ENCODE measurements at places on chromosomes 6 and 20. TPM values are rescaled to one million over a fixed set of nuclear protein-coding genes. Genes with fewer than 3 reads are reported as not detected.

- peaks cover 7% of the 10 kb centered on the region for H3K4me1 ChIP-seq
- no peak for DNase-seq
- no peaks in the 10 kb centered on the region for H3K27me3 ChIP-seq
- no peak overlapping the region for H3K4me3 ChIP-seq
- no peaks in the 10 kb centered on the region for H3K36me3 ChIP-seq
Observed at GRCh38 chr20:825710-826421, 7.6 kb upstream of the FAM110A start.

- H3K27ac ChIP-seq: no peak overlapping the region
- H3K4me1 ChIP-seq: peaks cover 12% of the 10 kb centered on the region
- no peak overlapping the region for H3K4me3 ChIP-seq
- H3K27me3 ChIP-seq: peaks cover 76% of the 10 kb centered on the region
Observed at GRCh38 chr6:13927203-13927602, 2.5 kb downstream of the RNF182 start.

- no peak overlapping the region for H3K27ac ChIP-seq
- H3K4me1 ChIP-seq: no peaks in the 10 kb centered on the region
- no peaks in the 10 kb centered on the region for H3K36me3 ChIP-seq
Observed at GRCh38 chr6:13538084-13538483, 36.3 kb upstream of the SIRT5 start.

GRCh38 chr6:109854541-109855308, 123.4 kb upstream of the GPR6 start:
- H3K27ac ChIP-seq: no peak overlapping the region
- no peaks in the 10 kb centered on the region for H3K27me3 ChIP-seq
- no peaks in the 10 kb centered on the region for H3K4me1 ChIP-seq
- no peak overlapping the region for H3K4me3 ChIP-seq

- peaks cover 29% of the 10 kb centered on the region for H3K36me3 ChIP-seq
- no peak for DNase-seq
- no peaks in the 10 kb centered on the region for H3K27me3 ChIP-seq
- no peak overlapping the region for H3K4me3 ChIP-seq
- no peak overlapping the region for H3K27ac ChIP-seq
Observed at GRCh38 chr20:513429-513828, 30.2 kb downstream of the CSNK2A1 start.

DNA sequence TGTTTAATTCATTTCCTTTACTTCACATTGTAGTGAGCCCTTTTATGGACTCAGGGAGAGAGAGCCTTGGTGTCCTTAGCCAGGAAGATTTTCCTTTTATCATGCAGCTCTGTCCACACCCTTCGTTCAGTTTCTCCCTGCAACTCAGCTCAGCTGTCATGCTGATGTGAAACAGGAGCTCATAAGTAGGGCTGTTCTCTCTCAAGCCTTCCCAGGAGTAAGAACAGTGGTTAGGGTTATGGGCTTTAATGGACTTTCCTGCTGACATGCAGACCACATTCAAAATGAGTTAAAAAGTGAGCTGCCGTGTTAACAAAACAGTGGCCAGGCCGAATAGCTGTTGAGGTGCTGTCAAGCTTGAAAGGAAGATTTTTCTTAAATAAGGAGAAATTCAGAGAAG, 104.1 kb downstream of the BCKDHB start:
- H3K4me3 ChIP-seq: no peak overlapping the region
- no peak overlapping the region for H3K27ac ChIP-seq
- no peak for DNase-seq
- peaks cover 3% of the 10 kb centered on the region for H3K4me1 ChIP-seq
- H3K36me3 ChIP-seq: no peaks in the 10 kb centered on the region
- H3K27me3 ChIP-seq: no peaks in the 10 kb centered on the region

DNA sequence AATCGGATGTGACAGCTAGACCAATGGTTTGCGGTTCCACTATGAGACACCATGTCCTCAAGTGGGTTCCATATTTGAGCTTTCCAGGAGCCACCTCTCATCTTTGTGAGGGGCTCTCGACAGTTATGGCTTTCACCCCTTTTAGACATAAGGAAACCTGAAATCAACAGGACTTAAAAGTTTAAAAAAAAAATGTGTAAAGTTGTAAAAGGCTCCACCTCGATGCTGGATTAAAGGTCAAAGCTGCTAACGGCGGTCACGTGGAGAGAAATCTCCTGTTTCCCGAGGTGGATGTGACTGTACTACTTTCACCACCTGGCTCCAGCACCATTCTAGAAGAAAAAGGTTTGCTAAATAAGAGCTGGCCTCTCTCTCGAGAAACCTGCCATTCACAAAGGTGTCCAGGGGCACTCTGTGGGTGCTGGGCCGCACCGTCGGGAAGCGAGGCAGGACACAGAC, 542 bp downstream of the ATP5F1E start:
- no peaks in the 10 kb centered on the region for H3K27me3 ChIP-seq
- H3K27ac ChIP-seq: peak overlapping the region; percentile 91
- peaks cover 71% of the 10 kb centered on the region for H3K4me1 ChIP-seq
- DNase-seq: no peak

DNA sequence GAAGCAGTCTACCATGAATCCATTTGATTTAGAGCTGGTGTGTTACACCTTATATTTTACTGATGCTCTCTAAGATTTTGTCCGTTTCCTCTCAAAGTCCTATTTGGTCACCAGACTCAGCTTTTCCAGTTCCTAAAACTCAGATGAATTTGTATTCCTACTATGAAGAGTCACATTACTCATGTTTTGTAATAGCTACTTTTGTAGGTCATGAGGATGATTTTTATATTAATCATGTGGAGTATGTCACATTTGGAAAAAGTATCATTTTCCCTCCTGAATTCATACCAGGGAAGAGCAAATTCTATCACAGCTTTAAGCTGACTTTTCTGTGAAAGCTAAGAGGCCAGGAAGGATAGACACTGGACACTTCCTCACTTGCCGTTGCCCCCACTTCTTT, 140.6 kb upstream of the SCGN start:
- H3K4me1 ChIP-seq: no peaks in the 10 kb centered on the region
- no peaks in the 10 kb centered on the region for H3K36me3 ChIP-seq
- no peak overlapping the region for H3K4me3 ChIP-seq
- no peak for DNase-seq

GRCh38 chr20:32018269-32019155, 8.3 kb downstream of the CCM2L start:
- peak; percentile 34 for DNase-seq
- H3K27me3 ChIP-seq: peaks cover 77% of the 10 kb centered on the region
- H3K4me3 ChIP-seq: peak overlapping the region; percentile 67
- peaks cover 23% of the 10 kb centered on the region for H3K4me1 ChIP-seq
- H3K27ac ChIP-seq: no peak overlapping the region

GRCh38 chr6:15594512-15595259, 68.1 kb downstream of the DTNBP1 start:
- no peak overlapping the region for H3K27ac ChIP-seq
- peaks cover 6% of the 10 kb centered on the region for H3K4me1 ChIP-seq
- H3K27me3 ChIP-seq: no peaks in the 10 kb centered on the region
- peaks cover 4% of the 10 kb centered on the region for H3K36me3 ChIP-seq
- H3K4me3 ChIP-seq: no peak overlapping the region

DNA sequence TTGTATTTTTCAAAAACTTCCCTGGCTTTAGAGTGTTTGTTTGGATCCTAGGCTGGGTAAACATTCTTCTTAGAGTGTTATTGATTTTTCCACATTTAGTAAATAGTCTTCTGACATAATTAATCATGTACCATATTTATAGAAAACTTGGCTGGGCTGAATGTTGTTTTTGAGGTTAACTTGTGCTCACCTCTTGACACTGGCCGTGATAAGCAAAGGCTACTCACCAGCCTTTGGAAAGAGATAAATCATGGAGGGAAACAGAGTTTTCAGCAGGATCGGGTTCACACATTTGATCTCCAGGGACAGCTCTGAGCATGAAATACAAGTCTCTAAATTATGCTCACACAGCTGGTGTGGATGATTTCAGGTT, 6.2 kb upstream of the CD93 start:
- H3K4me3 ChIP-seq: no peak overlapping the region
- DNase-seq: no peak
- H3K4me1 ChIP-seq: peaks cover 2% of the 10 kb centered on the region
- no peaks in the 10 kb centered on the region for H3K36me3 ChIP-seq
- peaks cover 5% of the 10 kb centered on the region for H3K27me3 ChIP-seq

HMGCLL1 gene
- not detected for total RNA-seq
